ENCODE measurements at places on chromosomes 2 and 18.

DNA sequence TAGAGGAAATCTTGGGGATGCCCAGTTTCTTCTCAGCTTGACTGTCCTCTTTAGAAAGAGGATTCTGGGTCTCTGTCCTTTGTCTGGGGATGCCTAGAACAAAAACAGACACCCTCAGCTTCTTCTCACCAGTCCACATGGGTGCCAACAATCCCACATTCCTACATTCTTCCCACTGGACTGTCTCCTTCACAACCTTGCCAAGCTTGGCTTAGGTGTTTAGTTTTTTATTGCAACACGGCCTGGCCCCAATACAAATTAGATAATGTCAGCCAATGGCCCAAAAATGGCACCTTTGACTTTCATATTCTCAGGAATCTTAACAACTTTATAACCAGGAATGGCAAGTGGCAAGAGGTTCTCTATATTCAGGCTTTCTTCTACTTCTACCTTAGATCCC, 273.0 kb downstream of the RNF152 start:
- no peak for DNase-seq

DNA sequence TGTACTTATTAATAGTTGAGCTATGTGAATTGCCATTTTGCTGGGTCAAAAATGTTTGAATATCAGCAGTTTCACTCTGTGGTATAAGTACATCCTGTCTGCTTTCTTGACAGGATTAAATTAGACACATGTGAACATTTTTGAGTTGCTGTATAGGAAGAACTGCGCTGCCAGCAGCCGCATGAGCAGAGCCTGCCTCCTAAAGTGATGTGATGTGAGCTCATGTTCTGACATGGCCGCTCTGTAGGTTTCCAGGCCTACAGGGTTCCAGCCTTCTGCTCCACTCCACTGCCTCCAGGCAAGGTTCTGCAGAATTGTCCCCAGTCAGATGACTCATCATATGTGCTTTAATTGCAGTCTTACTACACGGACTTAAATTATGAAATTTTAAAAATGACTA, 119.7 kb upstream of the NFATC1 start:
- DNase-seq: no peak

DNA sequence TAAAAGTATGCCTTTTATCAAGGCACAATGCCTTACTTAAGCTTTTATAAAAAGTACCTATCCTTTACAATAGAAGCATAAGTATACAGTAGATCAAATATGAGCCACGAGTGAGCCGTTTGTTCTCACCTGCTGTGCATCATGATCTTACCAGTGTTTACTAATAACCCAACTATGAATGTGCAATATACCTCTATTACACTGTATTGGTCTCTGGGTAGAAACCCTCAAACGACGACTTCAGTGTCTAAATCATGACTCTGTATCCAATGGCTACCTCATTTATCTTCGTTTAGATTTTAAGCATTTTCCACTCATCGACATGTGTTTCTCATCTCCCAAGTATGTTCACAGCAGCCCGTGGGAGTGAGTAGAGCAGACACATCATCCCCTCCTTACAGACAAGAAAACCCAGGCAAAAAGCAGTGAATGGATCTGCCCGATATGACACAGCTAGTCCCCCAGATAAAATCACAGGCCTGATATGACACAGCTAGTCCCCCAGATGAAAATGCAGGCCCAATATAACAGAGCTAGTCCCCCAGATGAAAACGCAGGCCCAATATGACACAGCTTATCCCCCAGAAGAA, 279.8 kb downstream of the TNS1 start:
- DNase-seq: no peak

DNA sequence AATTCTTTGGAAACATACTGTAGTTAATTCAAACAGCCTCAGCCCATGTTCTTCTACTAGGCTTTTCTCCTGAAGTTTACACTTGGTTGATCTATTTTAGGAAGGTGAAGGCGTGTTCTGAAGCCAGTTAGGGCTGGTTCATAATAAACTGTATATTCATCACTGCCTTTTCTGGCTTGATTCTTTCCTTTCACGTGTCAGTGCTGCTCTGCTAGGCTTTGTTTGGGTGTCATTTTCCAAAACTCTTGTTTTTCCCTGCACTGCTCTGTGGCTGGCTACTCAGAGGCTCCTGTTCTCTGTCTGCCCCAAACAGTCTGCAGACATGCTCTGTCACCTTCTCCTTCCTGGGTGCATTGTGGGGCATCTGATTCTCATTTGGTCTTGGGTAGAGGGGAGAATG, 136.1 kb downstream of the PARD3B start:
- DNase-seq: no peak

DNA sequence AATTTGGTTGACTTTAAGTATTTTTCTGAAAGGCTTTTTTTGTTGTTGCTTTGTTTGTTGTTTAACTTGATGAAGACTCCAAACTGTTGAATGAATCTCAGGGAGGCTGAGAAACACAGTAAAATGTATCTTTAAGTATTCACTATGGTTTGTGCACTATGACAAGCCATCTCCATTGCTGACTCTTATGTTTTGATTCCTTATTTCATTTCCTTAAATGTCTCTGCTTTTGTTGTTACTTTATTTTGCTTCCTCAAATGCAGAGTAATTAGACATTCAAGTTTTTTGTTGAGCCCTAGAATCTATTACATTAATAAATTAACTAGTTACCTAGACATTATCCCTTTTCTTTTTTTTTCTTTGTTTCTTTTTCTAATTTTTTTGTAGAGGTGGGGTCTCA, 46.3 kb upstream of the SLC39A10 start:
- DNase-seq: no peak

Measured in spinal cord (tissue), 10 donors.